ENCODE measurements at places on chromosomes 11 and 22. TPM values are rescaled to one million over a fixed set of nuclear protein-coding genes. Genes with fewer than 3 reads are reported as not detected.

GRCh38 chr11:74662487-74663103 lies 68.6 kb downstream of the CHRDL2 start:
- no peaks in the 10 kb centered on the region for H3K36me3 ChIP-seq
- H3K4me1 ChIP-seq, result no peaks in the 10 kb centered on the region
- DNase-seq, result no peak
- H3K4me3 ChIP-seq, result no peak overlapping the region

- no peaks in the 10 kb centered on the region for H3K27me3 ChIP-seq
- no peaks in the 10 kb centered on the region for H3K4me1 ChIP-seq
- no peak overlapping the region for H3K4me3 ChIP-seq
- no peaks in the 10 kb centered on the region for H3K36me3 ChIP-seq
- no peak for DNase-seq
These were observed 10.1 kb downstream of the CBX6 start for GRCh38 chr22:38861927-38862326.

- H3K27ac ChIP-seq, result no peak overlapping the region
- no peaks in the 10 kb centered on the region for H3K36me3 ChIP-seq
- H3K4me3 ChIP-seq, result no peak overlapping the region
- no peak for DNase-seq
- H3K4me1 ChIP-seq, result peaks cover 12% of the 10 kb centered on the region
These were observed 44.4 kb upstream of the FAT3 start for GRCh38 chr11:92180226-92180625.

The DMC1 gene
- total RNA-seq, result 4.2 TPM

The MMP7 gene
- not detected for total RNA-seq

DNA sequence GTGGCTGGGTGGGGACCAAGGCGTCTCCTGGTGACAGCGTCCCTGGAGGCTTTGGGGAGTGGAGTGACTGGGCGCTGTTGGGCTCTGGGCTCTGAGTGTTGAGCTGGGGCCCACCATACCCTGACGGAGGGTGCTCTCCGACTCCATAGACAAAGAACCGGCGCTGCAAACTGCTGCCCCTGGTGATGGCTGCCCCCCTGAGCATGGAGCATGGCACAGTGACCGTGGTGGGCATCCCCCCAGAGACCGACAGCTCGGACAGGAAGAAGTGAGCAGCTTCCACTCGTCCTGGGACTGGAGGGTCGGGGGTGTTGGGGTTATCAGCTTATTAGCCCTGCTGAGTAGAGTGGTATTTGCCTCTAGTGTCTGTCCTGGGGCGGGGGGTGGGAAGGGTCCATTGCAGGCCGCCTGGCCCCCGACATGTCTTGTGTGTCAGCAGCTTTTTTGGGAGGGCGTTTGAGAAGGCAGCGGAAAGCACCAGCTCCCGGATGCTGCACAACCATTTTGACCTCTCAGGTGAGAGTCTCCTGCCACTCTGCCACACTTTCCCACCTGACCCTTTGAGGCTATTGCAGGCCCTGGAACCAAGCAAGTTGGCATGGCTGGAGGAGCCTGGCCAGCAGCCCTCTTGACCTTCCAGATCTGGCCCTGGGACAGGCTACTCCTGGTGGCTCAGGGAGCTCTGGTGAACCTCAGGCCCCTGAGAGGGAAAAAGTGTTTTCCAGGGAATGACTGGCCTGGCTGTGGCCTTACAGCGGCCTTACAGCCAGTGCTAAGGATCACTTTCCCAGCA lies 7.6 kb downstream of the CLDN5 start:
- no peaks in the 10 kb centered on the region for H3K4me1 ChIP-seq
- DNase-seq, result peak; percentile 24
- H3K36me3 ChIP-seq, result peaks cover 25% of the 10 kb centered on the region
- no peak overlapping the region for H3K4me3 ChIP-seq
- H3K27me3 ChIP-seq, result peaks cover 5% of the 10 kb centered on the region

The OR51B4 gene
- not detected for total RNA-seq

- no peak overlapping the region for H3K27ac ChIP-seq
- no peaks in the 10 kb centered on the region for H3K4me1 ChIP-seq
- H3K4me3 ChIP-seq, result peak overlapping the region; percentile 70
- DNase-seq, result peak; percentile 96
These were observed 13.0 kb upstream of the CYB5R3 start for GRCh38 chr22:42661985-42662831.

DNA sequence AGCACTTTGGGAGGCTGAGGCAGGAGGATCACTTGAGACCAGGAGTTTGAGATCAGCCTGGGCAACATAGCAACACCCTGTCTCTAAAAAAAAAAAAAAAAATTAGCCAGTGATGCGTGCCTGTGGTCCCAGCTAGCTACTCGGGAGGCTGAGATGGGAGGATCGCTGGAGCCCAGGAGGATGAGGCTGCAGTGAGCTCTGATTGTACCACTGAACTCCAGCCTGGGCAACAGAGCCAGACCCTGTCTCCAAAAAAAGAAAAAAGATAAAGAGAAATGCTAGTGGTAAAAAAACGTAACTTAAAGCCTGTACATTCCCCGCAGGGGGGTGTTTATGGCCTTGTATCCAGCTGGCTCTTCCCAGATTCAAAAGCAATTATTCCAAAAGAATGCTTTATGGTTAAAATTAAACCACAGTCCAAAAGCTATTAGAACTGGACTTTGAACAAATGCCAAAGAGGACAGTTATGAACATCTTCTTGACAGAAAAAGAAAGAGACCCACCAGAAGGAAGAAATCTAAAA lies 16.4 kb upstream of the SNX32 start:
- DNase-seq, result no peak
- no peaks in the 10 kb centered on the region for H3K36me3 ChIP-seq
- no peaks in the 10 kb centered on the region for H3K4me1 ChIP-seq
- peaks cover 15% of the 10 kb centered on the region for H3K27me3 ChIP-seq

- DNase-seq, result no peak
- H3K27me3 ChIP-seq, result no peaks in the 10 kb centered on the region
- no peaks in the 10 kb centered on the region for H3K4me1 ChIP-seq
- peaks cover 24% of the 10 kb centered on the region for H3K36me3 ChIP-seq
- no peak overlapping the region for H3K27ac ChIP-seq
These were observed 40.9 kb upstream of the SUSD2 start for GRCh38 chr22:24140357-24140756.

Data from endodermal cell (in vitro differentiated cells).